D341Med (cell line): ENCODE measurements at places on chromosomes 16 and 17.
A peak's percentile ranks its signal among the peaks of the same experiment; 100 is the strongest.

DNA sequence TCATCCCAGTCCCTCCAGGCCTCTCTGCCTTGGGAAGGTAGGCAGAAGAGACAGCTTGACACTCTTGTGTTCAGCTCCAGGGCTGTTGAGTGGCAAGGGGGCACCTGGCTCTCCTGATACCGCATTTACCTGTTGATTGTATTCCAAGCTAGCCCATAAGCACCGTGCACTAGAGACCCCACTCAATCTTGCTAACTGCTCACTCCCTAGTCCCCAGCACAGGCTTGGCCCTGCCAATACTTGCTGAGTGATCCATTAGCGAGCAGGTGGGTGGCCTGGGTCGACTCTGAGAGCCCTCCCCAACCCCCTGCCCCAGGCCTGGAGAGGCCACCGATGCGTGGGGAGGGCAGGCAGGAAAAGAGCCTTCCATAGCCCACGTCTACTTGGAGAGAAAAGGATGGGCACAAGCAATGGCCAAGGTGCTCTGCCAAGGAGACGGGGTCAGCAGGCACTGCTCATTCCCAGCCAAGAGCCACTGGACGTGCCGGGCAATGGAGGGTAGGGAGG, 29.5 kb downstream of the FA2H start:
- no peak for DNase-seq

DNA sequence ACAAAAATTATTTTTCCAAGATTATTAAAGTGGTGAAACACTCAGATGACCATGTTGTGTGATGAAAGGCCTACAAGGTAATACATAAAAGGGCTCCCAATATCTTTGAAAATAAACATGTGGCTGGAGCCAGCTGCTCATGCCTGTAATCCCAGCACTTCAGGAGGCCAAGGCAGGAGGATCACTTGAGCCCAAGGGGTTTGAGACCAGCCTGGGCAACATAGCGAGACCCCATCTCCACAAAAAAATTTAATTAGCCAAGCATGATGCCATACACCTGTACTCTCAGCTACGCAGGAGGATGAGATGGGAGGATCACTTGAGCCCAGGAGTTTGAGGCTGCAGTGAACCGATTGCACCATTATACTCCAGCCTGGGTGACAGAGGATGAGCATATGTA, 26.8 kb downstream of the SIAH1 start:
- DNase-seq: no peak

- no peak for DNase-seq
Measured at GRCh38 chr17:303168-303567, 49.4 kb downstream of the RPH3AL start.

DNA sequence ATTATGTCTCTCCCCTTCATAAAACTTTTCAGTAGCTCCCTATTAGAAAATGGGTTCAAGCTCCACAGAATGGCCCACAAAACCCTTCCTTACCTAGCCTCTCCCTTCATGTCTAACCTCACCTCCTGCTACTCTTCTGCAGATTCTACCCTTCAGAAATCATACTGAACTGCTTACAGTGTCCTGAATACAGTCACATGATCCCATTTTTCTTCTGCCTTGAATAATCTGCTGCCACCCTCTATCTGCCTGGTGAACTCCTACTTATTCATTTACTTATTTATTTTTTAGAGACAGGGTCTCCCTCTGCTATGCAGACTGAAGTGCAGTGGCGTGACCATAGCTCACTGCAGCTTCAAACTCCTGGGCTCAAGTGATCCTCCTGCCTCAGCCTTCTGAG, 15.0 kb downstream of the LASP1NB start:
- no peak for DNase-seq

DNA sequence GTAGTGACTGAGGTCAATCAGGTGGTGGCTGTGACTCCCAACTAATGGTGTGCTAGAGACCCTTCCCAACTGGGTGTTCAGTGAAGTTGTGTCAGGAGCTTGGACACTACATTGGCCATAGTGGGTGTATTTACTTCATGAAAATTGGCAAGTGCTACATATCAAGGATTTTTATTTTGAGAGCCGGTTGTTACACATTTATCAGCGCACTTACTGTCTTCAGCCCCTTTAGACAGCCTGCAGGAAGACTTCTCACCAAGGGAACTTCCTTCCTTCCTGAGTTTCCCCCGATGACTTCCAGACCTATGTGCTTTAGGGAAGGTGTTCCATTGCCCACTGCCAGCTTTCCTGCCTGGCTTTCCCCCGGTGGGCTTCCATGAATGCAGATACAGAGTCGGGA, 261.2 kb downstream of the CBLN1 start:
- no peak for DNase-seq

- DNase-seq: peak; percentile 67
Measured at GRCh38 chr16:5024632-5025031, 9.1 kb downstream of the NAGPA start.

DNA sequence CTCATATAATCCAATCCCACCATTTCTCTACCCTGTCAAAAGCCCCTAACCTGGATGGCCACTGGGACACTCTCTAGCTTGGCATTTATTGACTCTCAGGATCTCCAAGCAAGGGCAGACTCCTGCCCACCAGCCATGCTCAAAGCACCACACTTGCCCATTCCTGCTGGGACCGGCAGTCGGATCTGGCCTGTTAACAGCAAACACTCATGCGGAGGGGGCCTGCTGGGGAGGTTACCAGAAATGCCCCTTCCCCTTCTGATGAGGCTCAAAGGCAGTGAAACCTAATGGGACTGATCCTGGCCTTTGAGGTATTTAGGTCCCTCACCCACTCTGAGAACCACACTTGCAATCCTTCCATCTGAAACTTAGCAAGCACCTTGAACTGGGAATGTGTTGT, 6.5 kb upstream of the CCL1 start:
- DNase-seq: no peak
